ENCODE measurements at places on chromosomes 4 and X.

DNA sequence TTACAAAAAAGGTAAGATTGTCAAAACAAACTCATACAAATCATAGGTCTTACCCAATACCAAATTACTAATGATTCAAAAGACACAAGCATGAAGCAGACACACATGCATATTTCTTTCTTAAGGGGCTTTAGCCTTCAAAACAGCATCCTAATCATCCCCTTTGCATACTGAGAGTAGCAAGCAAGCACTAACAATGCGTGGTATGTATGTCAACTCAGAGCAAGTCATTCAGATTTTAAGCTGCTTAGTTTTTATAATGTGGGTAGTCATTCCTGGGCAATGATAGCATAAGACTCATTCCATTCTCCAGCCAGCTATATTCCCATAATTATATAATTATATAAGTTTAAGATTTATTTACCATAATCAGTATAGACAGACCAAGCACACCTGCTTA is 219.6 kb downstream of the DKK2 start:
- DNase-seq: no peak

DNA sequence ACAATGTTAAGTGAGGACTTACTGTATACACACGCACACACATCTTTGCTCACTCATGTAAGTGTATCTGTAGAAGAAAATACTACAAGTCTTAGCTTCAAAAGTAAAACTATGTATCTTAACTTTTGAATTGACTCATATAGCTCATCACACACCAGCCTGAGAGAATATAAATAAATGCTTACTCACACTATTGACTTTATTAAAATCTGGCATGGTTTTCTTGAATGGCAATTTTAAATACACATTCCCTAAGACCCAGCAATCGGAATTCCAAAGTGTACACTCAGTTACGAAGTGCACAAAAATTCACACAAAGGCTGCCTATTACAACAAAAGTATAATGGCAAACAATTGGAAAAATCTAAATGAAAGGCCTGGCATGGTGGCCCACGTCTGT is 2.0 kb downstream of the ERCC6L start:
- no peak for DNase-seq

GRCh38 chrX:38375891-38376290 is 23.5 kb downstream of the OTC start:
- no peak for DNase-seq

DNA sequence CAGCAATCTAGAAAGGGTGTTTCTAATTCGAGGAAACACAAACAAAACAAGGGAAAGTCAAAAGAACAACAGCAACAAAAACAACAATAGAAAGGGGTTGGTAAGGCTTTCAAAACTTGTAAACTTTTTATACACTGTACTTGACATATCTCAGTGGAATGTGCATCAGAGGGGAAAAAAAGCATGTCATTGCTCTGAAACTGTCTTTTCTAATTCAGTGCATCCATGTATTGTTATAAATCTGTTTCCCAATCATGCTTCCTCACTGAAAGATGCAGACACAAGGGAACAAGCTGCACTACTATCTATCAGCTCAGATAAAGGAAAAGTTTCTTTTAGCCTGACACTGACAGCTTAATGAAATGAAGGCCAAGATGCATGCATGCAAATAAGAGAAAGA is 44.2 kb upstream of the PCDH18 start:
- no peak for DNase-seq

DNA sequence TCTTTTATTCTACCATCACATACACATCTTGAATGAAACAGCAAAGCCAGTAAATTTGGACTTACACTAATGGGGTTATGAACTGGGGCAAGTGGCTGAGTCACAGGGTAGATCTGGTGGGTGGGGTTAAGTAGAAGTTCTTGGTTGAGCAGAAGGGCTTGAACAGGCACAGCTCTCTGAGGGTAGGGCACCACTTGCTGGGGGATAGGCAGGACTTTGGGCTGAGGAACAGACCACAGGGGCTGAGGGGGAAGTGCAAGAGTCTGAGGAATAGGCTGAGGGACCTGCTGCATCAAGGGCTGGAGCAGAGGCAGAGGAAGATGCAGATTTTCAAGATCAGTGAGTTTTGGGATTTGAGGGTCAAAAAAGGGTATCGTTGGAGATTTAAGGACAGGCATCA is 8.3 kb downstream of the CSN2 start:
- DNase-seq: no peak

All from left cardiac atrium (tissue), 4 donors.